ENCODE measurements at places on chromosomes 7 and 10. TPM values are rescaled to one million over a fixed set of nuclear protein-coding genes. Genes with fewer than 3 reads are reported as not detected.

The PRPS1L1 gene
- total RNA-seq: under 0.01 TPM

The UBE2D1 gene
- 12.7 TPM for total RNA-seq

The GTF2IRD1 gene
- total RNA-seq: 1.1 TPM

The CLRN3 gene
- total RNA-seq: not detected

The SVIL gene
- total RNA-seq: 12.4 TPM

The CFTR gene
- total RNA-seq: not detected

The TMEM196 gene
- total RNA-seq: not detected

The EPDR1 gene
- total RNA-seq: 40.1 TPM

The AUTS2 gene
- 14.8 TPM for total RNA-seq
